ENCODE measurements at places on chromosomes 13 and 19. TPM values are rescaled to one million over a fixed set of nuclear protein-coding genes. Genes with fewer than 3 reads are reported as not detected.
A peak's percentile ranks its signal among the peaks of the same experiment; 100 is the strongest.

- DNase-seq: no peak
Measured at GRCh38 chr19:30253581-30253996, 118.6 kb upstream of the ZNF536 start.

DNA sequence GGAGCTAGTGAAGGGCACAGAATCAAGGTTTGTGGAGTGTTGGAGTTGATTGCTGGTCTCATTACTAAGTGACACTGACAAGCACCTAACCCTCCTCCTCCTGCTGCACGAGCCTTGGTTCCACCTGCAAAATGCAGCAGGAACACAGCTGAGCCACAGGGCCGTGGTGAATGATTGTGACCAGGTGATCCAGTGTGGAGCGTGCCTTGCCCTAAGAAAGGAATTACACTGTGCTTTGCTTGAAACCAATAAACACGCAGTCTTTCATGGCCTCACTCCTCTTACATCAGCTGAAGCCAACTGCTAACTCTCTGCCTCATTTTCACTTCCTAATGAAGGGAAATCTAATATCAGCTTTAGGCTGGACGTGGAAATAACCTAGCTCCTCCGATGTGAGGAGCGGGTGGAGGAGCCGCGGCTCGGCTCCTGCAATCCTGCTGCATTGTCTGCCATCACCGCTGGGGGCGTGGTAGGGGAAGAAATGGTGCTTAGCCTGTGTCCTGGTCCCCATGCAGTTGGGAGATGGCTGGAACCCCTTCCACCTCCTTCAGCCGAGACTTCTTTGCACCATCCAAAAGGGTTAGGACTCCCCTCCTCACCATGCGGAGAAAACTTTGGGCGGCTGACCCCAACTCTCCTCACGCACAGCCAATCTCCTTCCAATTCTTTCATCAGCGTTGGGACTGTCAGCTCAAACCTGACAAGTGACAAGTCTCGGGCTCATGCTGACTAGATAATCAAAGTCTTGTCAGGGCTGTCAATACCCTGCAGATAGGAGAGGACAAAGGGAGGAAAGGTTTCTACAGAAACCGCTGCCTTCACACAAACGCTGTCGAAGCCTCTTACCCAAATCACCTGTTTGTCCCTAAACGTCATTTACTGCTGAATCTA, 427.9 kb downstream of the ZNF536 start:
- no peak for DNase-seq

- no peak for DNase-seq
Measured at GRCh38 chr19:43430142-43430710, 15.5 kb downstream of the TEX101 start.

DNA sequence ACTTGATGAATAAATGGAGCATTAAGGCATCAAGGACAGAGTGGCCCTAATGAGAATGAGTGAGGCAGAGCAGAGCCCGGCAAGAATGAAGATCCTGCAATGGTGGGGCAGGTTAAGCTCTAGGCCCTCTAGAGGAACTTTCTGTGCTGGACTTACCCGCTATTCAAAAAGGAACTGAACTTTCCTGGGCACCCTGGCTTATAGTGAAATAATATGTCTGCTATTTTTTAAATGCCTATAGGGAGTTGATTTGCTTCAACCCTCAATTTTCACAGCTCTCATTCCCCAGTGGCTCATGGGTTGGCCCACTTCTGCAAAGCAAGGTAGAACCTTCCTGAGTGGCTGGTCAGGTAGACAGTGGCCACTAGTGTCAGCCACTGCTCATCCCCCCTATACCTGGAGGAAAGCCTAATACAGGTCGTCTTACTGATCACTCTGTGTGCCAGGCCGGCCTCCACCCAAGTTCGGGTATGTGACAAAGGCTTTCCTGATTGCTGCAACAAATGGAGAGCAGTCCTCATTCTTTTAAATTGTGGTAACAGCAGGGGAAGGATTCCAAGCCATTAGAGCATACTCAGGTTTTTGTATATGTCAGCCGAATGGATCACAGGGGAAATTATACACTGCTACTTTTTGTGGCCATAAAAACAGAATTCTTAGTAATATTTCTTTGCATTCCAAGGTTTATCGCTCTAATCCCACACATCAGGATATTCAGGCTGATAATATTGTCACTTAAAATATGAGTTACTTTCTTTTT, 103.0 kb downstream of the KL start:
- DNase-seq: no peak

DNA sequence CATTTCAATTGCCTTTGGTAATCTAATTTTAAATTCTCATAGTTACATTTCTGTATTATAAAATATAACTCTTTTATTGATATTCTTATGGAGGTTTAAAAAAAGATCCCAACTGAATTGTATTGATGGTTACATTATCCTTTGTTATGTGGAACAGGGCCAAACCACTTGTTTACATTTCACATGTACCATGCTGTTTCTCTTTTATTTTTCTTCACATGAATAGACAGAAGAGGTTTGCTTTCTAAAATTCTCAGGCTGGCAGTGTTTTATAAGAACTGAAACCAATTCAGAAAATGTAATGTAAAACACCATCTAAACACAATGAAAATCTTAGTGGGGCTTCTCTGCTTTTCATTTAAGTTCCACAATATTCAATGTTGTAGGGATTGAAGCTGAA, 122.5 kb downstream of the GPC5 start:
- no peak for DNase-seq

- DNase-seq: no peak
Measured at GRCh38 chr13:114149774-114150740, 17.6 kb upstream of the RASA3 start.

- DNase-seq: peak; percentile 23
Measured at GRCh38 chr13:26037302-26037701, 14.5 kb downstream of the SHISA2 start.

DNA sequence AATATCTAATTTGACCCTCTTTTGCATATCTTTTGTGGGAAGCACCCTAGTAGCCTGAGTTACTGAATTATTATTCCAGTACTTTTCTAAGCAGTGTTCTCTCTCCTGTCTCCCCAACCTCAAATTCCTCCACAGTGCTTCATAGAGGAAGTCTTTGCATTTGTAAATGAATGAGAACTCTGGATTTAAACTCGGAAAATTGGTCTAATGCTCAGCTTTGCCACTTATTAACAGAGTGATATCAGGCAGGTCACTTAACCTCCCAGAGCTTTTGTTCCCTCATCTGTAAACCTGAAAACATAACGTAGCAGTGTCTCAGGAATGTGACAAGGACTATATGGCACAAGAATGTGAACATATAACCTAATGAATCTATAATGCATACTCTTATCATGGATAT, 26.2 kb downstream of the FREM2 start:
- no peak for DNase-seq

DNA sequence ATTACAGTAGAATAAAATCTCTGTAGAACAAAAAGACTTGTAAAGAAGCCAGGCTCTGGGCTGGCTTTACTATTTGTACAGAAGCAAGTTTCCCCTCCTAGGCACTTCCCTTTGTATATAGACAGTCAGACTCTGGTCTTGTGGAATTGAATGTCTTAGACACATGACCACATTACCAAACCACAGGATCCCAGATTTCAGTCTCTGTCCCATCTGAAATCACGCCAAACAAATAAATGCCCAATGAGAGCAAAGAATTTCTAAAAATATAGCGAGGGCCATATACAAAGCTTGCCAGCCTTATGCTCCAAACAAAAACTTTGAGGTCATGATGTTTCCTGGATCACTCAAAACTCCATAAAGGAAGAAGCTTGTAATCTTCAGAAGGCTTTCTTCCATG, 23.9 kb downstream of the CCDC70 start:
- DNase-seq: no peak

Gene SLC10A2
- total RNA-seq: not detected

Gene EXOC3L2
- not detected for total RNA-seq

Gene FXYD7
- total RNA-seq: 0.71 TPM

Gene LRG1
- total RNA-seq: 1.3 TPM

Gene MAP4K1
- total RNA-seq: 9.1 TPM

Gene AP2A1
- total RNA-seq: 102 TPM

Gene NOTCH3
- 39.4 TPM for total RNA-seq

Gene EBI3
- total RNA-seq: 1.2 TPM
